ENCODE measurements at places on chromosomes 12 and 14. TPM values are rescaled to one million over a fixed set of nuclear protein-coding genes. Genes with fewer than 3 reads are reported as not detected.

The HOTAIR gene
- not detected for total RNA-seq

The FGF23 gene
- total RNA-seq: not detected

The LPAR5 gene
- 0.27 TPM for total RNA-seq

The GLS2 gene
- not detected for total RNA-seq

The TPPP2 gene
- total RNA-seq: not detected

The NFKBIA gene
- total RNA-seq: 42.9 TPM

The RNASE7 gene
- total RNA-seq: not detected

DNA sequence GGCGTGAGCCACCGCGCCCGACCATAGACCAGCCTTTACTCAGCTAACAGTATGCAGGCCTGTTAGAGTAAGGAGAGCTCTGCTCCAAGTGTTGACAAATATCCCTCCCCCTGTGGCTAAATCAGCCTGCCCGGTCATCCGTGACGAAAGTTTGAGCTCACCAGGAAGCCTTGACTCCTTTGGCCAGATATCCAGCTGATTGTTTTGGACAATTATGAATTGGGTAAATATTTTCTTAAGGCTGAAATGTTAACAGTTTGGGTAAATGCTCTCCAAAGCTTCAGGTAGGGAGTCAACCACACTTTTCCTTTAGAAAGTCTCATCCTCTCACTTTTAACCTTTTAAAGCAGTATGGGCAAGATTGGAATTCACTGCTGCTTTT, 157.9 kb downstream of the PAWR start:
- DNase-seq: no peak

- DNase-seq: peak; percentile 50
These were observed 28.4 kb upstream of the NEDD1 start for GRCh38 chr12:96878704-96879103.

DNA sequence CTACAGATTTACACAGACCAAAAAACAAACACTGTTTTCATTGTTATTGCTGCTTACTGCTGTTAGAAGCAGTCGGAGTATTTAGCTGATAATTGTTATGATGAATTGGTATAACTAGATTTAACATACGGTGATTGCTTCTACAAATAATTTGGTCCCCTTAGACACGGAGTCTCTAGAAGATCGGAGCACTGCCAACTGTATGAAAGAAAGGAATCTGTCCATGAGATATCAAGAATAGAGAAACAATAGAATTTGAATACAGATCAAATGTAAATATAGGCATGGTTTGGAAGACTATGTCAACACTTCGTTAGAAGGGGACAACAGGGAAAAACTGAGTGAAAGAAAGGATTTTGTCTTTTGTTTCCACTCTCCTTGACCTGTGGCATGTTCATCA, 110.9 kb downstream of the PPP2R5E start:
- no peak for DNase-seq

DNA sequence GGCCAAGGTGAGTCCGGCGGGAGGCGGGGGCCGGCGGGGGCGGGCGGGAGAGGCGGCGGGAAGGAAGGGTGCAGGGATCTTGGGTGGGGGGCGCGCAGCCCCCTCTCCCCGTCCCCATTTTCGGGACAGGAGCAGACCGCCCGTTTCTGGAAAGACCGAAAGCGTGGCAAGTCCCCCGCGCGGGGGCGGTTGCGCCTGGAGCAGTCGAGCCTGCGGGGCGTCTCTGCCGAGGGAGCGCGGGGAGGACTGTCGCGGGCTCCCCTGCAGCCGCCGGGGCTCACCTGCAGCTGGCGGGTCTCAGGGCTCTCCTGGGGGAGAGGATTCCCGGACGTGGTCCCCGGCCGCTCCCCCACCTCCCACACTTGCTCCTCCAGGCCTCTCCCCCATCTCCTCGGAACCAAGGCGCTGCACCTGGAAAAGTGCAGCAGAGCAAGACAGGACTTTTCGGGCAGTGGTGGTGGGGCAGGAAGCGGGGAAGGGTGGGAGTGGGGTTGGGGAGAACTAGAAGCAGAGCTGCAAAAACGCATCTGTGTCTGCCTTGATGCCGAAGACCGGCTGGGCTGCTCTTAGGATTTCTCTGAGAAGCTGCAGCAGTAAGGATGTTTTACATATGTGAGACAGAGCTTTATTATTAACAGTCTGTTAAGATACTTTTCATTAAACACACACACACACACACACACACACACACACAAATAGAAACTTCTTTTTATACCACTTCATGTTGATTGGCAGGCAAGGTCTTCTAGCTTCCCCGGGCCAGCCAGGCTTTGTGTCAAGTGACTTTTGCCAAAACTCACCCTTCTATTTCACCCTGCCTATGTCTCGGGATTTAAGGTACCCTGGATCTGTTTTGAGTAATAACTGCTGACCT, 677 bp downstream of the C12orf75 start:
- no peak for DNase-seq

- DNase-seq: peak; percentile 75
These were observed 14.8 kb downstream of the PROX2 start for GRCh38 chr14:74860899-74861733.

DNA sequence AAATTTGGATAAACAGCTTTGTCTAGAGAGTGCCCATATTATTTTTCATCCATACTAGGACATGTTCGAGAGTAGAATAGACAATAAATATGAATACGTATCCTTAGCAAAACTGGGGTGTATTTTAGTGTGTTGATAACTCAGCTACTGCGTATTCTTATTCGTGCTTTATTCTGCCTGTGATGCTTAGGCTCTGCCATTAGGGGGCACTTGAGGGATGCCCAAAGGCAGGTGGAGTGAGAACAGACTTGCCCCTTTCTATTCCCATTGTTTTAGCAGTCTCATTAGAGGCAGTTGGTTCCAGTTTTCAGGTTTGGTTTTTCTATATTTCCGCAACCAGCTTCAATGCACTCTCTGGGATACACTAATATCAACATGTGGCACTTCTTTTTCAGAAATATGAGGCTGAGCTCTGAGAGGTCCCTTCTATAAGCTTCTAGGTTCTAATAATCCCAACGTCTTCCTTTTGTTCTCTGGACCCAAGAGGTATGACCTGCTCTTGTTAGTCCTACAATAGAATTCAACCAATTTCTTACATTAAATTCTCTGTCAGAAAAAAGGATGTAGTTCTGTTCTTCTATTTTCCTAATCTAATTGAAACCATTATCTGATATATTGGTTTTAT, 985.7 kb upstream of the FBXO33 start:
- peak; percentile 58 for DNase-seq

- no peak for DNase-seq
These were observed 7.6 kb downstream of the ADSS1 start for GRCh38 chr14:104731320-104732294.

DNA sequence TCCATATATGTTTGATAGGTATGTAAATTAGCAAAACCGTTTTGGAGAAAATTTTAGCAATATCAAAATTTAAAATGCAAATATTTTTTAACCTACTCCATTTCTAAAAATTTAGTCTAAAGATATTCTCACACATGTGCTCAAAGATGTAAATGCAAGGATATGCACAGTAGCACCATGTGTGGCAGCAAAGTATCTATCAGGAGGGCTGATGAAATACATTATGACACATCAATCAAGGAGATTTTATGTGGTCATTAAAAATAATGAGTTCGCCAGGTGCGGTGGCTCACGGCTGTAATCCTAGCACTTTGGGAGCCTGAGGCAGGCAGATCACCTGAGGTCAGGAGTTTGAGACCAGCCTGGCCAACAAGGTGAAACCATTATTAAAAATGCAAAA, 8.0 kb upstream of the C1R start:
- DNase-seq: no peak

DNA sequence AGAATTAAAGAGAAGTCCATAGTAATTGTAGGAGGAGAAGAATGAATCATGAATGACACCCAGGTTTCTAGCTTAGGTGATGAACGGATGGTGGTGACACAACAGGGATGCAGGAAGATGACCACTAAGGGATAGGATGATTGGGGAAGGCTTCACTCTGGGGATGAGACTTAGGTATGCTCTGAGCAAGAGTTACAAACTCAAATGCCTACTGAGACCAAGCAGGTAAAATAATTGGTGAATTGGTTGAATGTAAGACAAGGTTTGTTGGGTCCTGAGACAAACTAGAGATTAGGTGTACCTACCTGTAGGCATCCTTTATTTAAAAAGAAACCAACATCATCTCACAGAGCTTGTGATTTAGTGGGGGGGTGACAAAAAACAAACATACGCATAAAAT, 116.3 kb downstream of the CFAP54 start:
- DNase-seq: no peak

DNA sequence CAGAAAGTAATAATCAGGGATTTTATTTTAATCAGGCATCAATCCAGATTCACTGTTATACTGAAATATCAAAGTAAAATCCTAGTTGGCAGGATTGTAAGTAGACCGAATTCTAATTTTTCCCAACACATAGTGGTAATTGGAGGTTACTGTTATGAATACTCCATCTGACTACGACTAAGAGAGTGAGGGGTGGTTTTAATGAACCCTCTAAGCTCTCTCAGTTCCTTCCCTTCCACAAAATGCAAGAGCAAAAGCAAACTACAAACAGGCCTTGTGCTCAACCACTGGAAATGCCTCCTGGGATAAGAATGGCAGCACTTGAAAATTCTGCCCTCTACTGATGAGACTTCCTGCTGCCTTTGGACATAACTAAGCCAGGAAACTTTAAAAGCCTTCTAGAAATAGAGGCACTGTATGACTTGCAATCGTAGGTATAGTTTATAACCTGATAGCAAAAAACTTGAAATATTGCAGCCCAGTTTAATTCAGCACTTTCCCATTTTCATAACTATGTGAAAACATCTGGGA, 184.8 kb downstream of the SLC16A7 start:
- peak; percentile 21 for DNase-seq

GRCh38 chr14:59739794-59740193, 130.8 kb downstream of the RTN1 start:
- DNase-seq: peak; percentile 38

GRCh38 chr12:25675808-25676207, 122.7 kb upstream of the LMNTD1 start:
- peak; percentile 8 for DNase-seq

GRCh38 chr14:72619881-72620280, 274.0 kb downstream of the DPF3 start:
- no peak for DNase-seq

GRCh38 chr14:95662376-95663186, 23.6 kb upstream of the TCL1B start:
- peak; percentile 43 for DNase-seq

DNA sequence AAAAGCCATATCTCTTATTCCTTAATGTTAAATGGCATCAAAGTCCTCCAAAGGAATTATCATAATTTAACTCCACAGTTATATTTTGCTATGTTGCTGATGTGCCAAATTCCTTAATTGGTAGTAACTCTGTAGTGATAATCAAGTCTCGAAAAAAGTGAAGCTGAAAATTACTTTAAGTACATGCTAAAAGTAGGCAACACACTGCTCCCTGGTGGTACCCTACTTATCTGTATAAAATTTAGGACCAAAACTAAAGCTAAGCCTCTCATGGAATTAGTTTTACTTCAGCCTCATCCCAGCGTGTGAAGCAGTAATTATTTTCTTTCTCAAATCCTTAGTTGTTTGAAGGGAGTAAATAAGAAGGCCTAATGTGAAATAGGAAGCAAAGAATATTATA, 132.8 kb downstream of the TTLL5 start:
- no peak for DNase-seq

DNA sequence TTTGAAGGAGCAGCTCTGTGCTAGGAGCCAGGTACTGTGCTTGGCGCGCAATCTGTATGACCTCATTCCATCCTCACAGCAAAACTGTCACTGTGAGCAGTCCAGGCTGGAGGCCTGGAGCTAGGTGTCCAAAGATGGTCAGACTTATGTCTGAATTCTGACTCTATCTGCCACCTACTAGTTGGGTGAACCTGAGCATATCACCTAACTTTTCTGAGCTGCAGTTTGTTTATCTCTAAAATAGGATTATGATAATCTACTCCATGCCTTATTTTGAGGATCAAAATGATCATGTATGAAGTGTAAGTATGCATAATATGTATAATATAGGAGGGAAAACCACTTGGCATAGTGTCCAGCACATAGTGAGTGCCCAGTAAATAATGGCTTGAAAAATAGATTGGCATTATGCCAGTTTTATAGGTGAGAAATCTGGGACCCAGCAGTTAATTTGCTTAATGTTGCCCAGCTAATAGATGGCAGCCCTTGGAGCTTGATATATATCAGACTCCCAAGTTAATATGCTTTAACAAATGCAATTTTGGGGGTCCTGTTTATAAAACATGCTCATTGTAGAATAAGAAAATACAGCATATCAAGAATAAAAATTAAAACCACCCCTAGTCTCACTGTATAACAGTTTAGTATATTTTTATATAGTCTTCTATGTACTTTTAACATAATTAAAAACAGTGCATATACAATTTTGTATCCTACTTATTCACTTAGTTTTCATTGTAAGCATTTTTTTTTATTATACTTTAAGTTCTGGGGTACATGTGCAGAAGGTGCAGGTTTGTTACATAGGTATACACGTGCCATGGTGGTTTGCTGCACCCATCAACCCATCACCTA, 4.5 kb upstream of the JPH4 start:
- peak; percentile 86 for DNase-seq

GRCh38 chr12:114949058-114949820, 265.3 kb upstream of the TBX3 start:
- DNase-seq: no peak

DNA sequence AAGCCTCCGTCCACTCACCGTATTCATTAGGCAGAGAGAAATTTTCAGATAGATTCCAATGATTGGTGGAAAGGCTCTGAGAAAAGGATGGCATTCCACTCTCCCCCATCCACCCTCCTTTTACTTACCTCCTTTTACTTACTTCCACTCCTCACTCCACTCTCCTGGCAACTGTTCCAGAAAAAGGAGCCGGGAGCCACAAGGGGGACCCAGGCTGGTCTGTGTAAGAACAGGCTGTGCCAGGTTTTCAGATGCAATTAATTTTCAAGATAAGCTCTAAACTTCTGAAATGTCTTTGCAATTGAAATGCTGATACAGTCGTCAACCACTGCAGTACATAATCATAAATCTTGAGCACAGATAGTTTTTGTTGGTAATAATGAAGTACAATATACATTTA, 248.8 kb downstream of the ANO6 start:
- DNase-seq: peak; percentile 3

- peak; percentile 25 for DNase-seq
These were observed at the start of gene KIF26A for GRCh38 chr14:104138098-104138717. TSS of gene KIF26A (plus strand) at chr14:104138587. CDS start at chr14:104138723, 136 bp downstream.

DNA sequence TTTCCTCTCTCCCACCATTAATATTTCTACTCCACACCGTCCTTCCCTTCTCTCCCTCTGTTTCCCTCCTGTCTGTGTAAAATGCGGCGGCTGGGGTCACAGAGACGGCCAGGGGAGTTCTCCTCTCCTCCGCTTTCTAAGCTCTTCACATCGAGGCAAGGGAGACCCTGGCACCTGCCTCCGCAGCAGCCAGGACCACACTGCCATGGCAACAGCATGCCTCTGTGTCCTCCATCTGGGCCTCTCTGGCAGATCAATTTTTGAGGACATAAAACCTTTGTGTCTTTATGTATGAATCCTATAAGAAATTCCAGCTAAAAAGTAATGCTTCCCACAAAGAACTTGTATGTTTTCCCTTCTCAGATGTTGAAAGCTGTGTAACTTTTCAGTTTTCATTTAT, 41.4 kb downstream of the DYRK4 start:
- no peak for DNase-seq

- DNase-seq: no peak
These were observed 11.5 kb downstream of the SETD1B start for GRCh38 chr12:121815263-121815662.

GRCh38 chr12:54033980-54034784, 1.3 kb downstream of the HOXC5 start:
- no peak for DNase-seq

- DNase-seq: peak; percentile 51
These were observed 670 bp upstream of the PSMA3 start for GRCh38 chr14:58243790-58244555.

GRCh38 chr12:123442774-123443173, 6.3 kb upstream of the RILPL2 start:
- no peak for DNase-seq

- DNase-seq: peak; percentile 2
These were observed 369.1 kb upstream of the NOVA1 start for GRCh38 chr14:26966908-26967307.
